ENCODE measurements at places on chromosomes 11 and 22. TPM values are rescaled to one million over a fixed set of nuclear protein-coding genes. Genes with fewer than 3 reads are reported as not detected.

MED15 gene
- polyA plus RNA-seq, result 91.0 TPM

IL10RA gene
- 2.6 TPM for polyA plus RNA-seq

IFTAP gene
- polyA plus RNA-seq, result 48.2 TPM

PRRG4 gene
- 11.8 TPM for polyA plus RNA-seq

C11orf42 gene
- 0.21 TPM for polyA plus RNA-seq

TEX12 gene
- polyA plus RNA-seq, result 0.22 TPM

DNA sequence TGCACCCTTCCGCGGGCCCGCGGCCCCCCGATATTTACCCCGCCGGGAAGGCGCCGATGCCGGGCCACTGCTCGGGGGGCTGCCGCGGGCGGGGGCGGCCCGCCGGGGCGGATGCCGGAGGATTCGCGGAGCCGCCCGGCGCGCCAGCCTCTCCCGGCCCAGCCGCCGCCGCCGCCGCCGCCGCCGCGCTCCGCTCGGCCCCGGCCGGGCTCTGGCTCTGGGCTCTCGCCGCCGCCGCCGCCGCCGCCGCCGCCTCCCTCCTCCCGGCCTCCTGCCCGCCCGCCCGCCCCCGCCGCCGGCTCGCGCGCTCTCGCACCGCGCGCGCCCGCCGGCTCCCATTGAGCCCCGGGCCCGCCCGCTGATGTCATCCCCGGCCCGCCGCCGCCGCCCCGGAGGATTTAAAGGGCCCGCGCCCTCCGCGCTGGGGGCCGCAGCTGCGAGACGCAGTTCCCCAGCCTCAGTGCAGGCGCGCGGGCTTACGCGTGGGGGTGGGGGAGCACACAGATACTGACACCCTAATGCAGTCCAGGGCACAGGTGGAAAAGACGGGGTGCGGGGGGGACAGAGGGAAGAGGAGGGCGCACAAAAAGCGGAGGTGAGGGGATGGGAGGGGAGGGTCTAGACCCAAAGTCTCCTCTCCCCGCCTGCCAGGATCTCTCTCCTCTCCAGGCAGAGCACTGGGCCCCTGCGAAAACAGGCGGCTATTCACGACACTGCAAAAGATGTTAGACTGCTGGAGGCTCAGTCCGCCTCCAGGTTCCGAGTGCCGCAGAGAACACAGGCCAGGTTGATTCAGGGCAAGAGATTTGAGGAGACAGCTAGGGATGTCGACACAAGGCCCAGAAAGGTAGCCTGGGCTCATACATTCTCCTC is at the start of gene CSNK1E:
CSNK1E (minus strand) TSS at position 312 of the 873 bp plus-strand sequence. CDS start 3,276 bp downstream, outside the sequence.
- DNase-seq, result peak; percentile 68

- DNase-seq, result no peak
Measured at GRCh38 chr22:48754611-48755058, 1073.0 kb downstream of the BRD1 start.

GRCh38 chr11:72736452-72737069 is 15.6 kb downstream of the ARAP1 start:
- DNase-seq, result no peak

DNA sequence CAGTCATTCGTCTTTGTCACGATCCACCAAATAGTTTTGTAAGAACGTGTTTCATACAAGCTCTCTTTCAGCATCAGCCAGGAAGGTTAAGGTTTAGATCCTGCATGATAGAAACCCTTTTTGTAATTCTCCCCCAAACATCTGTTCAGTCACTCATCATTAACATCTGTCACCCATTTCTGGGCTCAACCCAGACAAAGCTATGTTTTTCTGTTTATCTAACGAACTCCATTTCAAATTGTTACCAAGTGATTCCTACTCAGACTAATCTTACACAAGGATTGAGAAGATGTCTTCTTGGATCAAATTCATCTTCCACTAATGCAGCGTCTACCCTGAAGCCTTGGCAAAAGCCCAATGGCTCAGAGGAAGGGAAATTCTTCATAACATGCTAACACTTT is 58.8 kb downstream of the FZD4 start:
- peak; percentile 62 for DNase-seq

DNA sequence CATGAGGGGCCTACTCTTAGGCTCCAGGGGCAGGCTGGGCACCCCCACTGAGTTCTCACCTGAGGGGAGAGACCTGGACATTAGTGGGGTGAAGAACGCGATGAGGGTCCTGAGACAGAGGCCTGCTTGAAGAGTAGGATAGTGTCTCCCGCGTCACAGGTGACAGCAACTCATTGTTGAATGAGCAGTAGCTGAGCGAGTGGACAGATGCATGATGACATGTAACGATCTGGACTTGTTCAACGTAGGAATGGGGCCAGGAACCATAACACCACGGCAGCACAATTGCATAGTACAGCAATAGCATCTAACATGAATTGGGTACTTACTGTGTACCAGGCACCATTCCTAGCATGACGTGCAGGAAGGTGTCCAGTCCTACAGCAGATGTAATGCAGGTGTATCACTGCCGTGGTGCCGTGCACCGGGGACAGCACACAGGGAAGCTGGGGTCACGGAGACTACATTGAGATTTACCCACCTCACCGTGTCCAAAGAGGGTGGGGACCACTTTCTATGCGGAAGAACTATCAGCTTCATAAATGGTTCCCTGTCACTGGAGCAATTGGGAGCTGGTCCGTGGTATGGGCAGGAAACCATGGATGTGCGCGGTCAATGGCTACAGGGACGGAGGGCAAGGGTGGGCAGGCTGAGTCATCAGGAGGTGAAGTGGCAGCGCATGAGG is 1019.1 kb downstream of the TBC1D22A start:
- DNase-seq, result no peak

DNA sequence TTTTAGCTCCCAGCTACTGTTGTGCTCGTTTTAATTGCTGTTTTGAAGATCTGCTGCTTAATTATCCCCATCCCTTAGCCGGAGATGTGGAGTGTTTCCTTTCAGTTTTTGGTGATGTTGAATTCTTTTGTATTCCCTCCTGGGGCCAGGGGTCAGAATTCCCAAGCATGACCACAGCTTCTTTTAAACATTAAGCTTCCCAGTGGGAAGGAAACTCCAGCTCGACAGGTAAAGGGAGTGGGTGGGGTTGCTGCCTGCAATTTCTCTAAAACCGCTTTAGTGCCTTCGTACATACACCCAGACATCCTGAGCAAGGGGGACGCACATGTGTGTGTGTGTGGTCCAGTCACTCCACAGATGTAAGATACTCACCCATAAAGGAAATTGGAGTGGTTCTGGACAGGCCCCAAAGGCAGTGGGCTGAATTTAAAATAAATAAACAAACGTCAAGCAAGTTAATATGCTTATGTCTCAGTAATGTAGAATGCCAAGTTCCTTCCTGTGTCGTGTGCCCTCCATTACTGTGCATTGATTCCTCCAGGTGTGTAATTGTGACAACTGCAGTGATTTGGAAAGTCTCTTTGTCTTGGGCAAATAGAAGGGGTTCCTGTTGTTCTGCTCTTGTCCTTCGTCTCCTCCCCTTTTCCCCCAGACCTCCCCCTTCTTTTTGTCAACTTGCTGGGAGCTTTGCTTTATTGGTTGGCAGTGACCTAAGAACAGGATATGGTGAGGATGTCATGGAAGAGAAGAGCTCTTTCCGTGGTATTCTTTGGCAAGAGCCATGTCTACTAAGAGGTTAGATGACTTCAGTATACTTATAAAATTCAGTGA is 19.2 kb upstream of the ADSL start:
- no peak for DNase-seq

- DNase-seq, result no peak
Measured at GRCh38 chr22:35972559-35972958, 56.1 kb downstream of the RBFOX2 start.

DNA sequence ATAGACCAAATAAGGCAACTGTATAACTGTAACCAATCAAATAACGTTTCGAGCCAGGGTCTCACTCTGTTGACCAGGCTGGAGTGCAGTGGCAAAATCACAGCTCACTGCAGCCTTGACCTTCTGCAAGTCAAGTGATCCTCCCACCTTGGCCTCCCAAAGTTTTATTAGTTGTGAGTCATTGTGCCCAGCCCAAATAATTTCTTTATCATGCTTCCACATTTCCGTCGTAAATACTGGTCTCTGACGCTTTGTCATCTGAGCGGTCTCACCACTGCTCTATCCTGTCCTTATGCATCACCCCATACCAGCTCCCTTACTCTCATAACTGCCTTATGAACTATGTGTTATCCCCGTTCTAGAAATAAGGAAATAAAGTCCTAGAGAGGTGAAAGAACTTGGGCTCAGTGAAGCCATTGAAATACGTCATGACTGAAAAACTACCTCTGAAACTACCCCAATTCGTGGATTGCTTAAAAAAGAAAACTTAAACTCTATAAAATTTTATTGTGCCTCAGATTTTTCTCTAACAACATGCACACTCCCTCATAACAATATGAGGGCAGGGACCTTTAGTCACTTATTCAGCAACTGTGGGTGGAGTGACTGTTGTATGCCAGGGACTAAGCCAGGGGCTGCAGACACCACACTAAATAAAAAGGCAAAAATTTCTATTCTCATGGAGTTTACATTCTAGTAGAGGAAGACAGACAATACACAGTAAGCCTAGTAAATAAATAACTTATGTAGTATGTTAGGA is 15.8 kb upstream of the RTN4RL2 start:
- DNase-seq, result no peak

DNA sequence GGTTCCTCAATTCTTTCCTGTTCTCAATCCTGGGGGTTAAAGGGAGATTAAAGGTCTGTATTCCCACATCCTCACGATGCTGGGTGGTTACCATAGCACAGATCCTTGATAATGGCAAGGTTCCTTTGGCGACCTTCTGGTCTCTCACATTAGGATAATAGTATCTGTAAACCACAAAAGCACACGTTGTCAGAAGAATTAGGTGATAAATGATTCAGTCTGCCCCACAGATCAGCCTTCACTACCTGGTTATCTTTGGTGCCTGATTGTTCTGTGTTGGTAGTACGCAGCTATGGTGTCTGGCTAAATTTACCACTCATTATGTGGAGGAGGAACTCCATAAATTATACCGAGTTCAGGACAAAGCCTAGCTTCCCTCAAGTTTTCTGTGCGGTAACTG is 78.4 kb downstream of the C2CD3 start:
- no peak for DNase-seq

DNA sequence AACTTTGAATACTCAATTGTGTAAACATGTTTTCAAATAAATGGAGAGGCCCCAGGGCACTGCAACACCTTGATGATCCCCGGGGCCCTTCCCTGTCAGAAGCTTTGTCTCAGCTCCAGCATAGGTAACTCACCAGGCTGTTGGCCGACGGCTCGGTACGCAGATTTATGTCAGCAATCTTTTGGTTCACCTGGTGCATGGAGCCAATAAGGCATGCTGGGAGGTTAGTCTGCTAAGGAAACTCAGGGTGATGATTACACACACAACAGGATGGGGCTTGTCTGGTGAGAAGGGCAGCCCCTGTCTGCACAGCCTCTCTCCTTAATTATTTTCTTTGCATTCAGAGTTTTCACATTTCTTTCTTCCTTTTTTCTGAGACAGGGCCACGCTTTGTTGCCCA is 10.8 kb downstream of the FAM227A start:
- DNase-seq, result no peak

GRCh38 chr11:27692781-27693180 is 7.5 kb downstream of the BDNF start:
- DNase-seq, result no peak

DNA sequence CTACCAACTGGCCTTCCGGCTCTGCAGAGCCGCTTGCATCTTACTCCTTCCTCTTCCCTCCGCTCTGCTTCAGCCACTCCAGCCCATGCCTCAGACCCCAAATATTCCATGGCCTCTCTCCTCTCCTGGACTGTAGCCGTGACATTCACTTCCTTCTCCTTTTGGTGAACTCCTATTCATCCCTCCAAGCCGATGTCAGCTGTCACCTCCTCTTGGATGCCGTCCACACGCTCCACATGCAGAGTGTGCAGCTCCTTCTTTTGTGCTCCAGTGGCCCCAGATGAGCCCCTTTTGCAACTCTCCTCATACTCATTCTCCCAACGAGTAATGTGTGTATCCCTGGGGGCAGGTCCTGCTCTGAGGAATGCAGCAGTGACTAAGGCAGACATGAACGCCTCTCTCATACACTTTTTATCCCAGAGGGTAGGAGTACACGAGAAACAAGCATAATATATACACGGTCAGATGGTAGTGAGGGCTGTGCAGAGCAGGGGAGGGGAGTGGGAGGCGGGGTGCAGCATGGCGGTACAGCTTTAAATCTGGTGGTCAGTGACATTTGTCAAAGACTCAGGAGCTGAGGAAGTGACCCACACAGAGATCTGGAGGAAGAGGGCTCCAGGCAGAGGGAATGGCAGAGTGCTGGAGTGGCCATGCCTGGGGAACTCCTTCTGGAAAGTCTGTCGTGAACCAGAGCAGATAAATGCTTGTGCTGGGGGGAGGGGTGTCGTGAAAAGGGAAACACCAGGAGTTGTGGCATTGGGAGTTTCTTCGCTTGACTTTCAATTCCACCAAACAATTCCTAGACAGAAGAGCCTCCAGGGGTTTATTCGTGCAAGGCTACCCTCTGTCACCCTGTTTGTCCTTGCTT is 83.8 kb upstream of the ATXN10 start:
- no peak for DNase-seq

DNA sequence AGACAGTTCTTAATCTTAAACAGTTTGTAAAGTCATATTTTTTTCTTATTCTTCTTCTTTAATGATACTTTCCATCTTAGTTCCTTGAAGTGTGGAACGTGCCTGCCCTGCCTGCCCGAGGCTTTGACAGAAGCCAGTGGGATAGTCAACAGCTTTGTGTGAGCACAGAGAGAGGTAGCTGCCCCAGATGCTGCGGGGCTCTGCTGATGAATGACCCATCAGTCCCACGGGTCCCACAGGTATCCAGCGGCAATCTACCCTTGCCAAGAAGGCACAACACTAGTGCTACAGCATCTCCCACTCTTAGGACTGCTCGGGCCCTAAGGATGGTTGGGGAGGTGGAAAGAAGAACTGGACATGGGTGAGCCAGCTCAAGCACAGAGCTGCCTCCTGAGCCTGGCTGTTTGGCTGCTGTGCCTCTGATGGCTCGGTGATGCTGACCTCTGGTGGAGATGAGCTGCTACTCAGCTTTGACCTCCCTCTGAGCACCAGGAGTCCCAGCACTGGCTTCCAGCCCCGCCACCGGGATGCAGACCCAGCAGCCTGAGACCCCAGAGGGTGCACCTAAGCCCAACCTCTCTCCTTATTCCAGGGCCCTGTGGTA is 11.8 kb upstream of the APLNR start:
- DNase-seq, result peak; percentile 73

GRCh38 chr11:2961080-2961479 is 31.0 kb downstream of the NAP1L4 start:
- no peak for DNase-seq

DNA sequence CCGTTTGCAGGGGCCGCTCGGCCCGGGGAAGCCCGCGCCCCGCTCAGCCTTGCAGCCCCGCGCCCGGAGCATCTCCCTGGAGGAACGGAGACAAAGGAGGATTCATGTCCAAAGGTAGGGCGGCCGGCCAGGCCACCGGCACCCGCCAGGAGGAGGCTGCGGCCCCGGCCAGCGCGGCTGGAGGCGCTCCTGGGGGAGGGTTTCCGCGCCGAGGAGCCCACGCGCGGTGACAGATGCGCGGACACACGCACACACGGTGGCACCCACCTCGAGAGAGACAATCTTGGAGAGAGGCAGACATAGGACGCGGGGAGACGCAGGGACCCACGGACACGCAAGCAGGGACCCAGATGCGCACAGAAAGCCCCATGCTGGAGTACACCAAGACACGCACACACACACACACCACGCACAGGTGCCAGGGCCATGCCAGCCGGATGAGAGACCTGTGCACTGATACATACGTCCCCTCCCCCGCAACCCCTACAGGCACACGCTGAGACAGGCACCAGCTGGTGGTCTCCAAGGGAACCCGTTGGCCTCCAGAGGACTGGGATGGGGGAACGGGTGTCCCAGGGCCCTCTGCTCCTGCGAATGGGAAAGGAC is 7.8 kb downstream of the SEPTIN3 start:
- DNase-seq, result no peak

GRCh38 chr22:26642465-26643417 is 14.6 kb upstream of the MIAT start:
- DNase-seq, result no peak

- no peak for DNase-seq
Measured at GRCh38 chr11:99376463-99376862, 355.7 kb downstream of the CNTN5 start.

Measured in muscle of arm (tissue), 14 donors.